ENCODE measurements at places on chromosomes 16 and 17.

GRCh38 chr16:50267151-50267631, 840 bp downstream of the ADCY7 start:
- DNase-seq: no peak

GRCh38 chr17:74116087-74116717, 87.3 kb upstream of the RPL38 start:
- DNase-seq: no peak

GRCh38 chr17:61393904-61394629, 5.6 kb upstream of the TBX2 start:
- DNase-seq: no peak

DNA sequence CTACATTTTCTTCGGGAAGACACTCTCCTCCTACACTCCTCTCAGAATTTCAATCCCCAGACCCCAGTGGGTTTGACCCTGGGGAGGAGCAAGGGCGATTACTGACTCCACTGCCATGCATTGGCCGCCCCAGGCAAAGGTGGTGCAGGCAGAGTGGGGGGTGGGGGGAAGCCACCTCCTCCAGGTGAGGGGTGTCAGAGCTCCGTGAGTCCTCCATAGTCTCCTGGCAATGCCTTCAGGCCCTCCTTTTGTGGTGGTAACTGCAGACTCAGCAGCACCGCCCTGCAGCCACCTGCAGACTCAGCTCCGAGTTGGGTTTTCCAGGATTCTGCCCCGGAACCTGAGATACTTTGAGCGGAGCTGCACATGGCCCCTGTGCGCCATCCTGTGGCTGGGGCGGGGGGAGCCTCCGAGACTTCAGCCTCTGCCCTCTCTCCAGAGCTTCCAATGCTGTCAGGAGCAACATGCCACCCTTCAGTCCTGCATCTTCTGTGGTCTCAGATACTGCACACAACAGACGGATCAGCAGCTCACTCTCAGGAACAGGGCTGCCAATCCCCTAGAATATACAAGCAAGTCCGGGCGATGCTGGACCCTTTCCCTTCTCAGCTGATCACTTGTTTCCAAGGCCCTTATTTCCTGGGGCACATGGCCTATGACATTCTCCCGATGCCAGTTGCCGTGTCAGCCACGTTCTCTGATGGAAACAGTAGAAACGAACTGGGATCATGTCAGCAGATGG, 2.4 kb upstream of the SLC47A2 start:
- no peak for DNase-seq

DNA sequence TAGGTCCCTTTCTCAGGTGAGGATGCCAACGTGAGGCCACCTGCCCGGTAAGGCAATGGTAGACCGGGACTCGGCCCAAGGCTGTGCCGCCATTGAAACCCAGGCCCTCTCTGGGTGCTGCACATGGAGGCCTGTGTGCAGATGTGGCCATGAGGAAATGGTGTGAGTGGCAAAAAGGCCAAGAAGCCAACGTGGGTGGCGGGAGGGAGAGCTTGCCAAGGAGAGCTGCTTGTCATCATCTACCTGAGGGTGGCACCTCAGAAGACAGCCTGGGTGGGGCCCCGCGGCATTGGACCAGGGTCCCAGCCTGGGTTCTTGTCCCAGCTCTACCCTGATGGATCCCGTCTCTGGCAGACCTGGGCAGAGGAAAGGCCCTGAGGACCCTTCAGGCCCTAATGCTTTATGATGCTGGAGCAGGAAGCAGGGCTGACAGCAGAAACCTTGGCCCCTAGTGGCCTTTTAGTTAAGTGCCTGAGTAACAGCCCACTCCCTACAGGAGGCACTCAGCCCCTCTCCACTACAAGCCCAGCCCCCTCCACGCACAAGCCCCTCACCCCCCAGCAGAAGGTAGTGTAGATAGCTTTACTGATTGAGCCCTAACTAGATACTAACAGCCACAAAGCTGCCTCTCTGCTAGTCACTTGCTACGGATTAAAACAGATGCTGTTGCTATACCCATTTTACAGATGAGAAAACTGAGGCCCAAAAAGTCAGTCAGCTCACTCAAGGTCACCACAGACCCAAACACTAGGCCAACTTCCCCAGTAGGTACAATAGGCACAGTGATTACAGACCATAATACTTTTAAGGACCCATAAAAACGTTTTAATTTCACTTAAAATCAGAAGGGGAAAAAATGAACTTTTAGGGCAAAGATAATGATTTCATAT, 26.2 kb upstream of the KIFC3 start:
- no peak for DNase-seq

DNA sequence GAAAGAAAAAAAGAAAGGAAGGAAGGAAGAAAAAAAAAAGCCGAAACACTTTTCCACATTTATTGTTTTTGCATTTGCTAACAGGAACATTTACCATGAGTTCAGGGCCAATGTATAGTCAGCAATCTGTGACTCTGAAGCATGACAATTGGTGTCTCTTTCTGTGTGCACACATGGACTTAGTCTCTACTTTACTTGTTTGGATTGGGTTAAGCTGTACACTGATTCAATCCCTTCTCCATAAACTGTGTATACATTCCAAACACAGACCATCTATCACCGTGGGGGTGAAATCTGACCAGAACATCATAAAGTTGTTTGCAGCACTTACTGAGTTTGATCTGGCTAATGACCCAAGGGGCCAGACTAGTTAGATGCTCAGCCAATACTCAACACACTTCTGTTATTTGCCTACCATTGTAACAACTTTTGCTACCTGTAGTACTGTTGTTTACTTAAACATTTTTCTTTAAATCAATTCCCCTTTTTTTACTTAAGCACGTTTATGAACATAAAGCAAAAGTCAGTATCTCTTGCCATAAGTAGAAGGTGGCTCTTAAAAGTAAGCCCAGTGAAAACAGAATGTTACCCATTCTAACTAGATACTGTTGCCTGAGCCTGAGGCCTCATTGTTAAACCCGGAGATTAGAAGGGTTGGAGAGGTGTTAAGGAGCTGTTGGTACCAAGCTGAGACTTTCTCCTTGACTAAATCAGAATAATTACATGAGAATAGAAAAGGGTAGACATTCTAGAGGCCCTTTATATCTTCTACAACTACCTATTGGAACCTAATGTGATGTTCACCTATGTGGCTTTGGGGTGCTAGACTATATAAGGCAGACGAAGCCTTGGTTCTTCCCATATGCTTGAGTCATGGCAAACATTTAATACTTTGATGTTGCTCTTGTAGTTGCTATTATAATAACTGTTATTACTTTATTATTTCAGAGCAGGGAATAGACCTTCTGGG, 41.8 kb downstream of the SCNN1B start:
- DNase-seq: no peak

GRCh38 chr16:51881731-51882130, 665.2 kb downstream of the TOX3 start:
- no peak for DNase-seq

DNA sequence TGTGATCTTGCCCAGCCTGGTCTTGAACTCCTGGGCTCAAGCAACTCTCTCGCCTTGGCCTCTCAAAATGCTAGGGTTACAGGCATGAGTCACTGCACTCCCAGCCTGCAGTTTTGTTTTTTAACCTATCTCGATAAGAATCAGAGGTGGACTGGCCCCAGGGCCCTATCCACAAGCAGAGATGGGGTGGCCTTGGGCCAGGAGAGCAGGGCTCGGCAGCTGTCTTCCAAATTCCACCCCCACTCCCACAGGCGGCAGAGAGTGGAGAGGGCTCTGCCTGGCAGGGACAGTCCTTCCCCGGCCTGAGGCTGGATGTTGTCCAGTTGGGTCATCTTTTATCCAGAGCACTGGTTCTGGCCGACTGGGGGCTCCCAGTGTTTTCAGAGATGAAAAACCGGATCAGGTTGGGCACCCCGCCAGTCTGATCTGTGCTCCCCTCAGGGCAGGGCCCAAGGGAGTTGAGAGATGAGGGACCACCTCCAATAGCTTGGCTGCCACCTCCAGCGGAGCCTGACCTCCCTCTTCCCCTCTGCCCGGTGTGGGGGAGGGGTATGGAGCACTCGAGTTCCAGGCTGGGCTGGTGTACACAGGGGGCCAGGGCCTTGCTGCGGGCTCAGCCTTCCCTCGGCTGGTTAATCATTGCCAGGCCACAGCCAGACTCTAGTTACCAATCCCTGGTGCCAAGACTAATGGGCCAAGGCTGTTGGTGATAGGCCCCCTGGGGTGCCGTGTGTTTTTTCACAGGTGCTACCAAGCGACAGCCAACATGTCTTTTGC, 30.3 kb upstream of the MYO15B start:
- no peak for DNase-seq

DNA sequence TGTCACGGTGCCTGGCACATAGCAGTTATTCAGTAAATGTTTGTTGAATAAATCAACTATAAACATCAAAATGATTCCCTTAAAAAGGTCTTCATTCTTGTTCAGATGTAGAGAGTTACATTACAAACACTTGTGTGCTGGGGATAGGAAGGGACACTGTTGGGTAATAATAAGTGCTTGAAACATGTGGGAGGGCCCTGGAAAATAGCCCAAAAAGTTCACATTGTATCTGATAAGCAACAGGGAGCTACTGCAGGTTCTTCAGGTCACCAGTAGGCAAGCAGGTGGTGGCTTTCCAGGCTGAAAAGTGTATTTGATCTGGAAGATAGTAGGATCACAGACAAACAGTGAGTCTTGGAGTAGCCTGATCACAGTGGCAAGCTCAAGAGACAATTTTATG, 19.0 kb upstream of the ZNF652 start:
- DNase-seq: no peak

DNA sequence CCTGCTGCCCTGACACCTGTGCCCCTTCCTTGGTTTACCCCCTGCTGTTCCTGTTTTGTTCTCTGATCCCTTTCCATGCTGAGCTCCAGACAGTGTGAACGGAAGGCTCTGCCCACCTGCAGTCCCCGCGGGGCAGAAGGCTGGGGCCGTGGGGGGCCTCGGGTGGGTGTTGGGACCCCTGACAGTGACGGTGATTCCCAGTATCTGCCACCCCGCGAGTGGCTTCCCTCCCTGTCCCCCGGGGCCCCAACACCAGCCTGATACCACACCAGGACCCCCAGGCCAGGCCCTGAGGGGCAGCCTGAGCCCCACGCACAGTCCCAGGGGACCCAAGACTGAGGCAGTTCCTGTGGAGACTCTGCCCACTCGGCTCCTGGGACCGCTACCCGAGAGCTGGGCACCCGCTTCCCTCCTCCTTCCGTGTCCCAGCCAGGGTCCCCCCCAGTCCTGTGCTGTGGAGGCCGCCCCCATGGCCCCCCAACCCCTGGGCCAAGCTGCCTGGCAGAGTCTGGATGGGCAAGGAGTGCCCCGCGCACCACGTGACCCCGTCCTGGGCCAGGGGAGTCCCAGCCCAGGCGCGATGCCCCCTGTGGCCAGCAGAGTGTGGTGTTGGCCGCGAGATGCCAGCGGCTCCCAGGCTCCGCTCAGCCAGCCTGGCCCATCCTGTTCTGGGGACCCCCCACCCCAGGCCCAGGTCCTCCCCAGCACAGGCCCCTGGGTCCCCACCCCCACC, 10.0 kb upstream of the C1QTNF8 start:
- DNase-seq: no peak

- no peak for DNase-seq
Observed at GRCh38 chr17:1367351-1367745, 32.7 kb downstream of the YWHAE start.

GRCh38 chr17:51770027-51770759, 388.3 kb downstream of the CA10 start:
- no peak for DNase-seq

DNA sequence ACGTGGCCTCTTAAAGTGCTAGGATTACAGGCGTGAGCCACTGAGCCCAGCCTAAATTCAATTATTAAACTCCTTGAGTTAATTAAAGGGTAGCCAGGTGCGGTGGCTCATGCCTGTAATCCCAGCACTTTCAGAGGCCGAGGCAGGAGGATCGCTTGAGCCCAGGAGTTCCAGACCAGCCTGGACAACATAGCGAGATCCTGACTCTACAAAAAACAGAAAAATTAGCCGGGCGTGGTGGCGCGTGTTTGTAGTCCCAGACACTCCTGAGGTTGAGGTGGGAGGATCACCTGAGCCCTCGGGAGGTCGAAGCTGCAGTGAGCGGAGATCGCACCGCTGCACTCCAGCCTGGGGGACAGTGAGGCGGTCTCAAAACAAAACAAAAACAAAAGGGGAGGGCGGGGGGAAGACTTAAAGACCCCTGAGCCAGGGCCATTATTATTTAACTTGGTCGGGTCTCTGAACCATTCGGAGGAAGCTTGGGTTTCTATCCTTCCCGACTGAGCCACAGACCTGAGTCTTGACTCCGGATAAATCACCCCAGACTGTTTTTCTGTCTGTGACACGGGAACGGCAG, 19.5 kb downstream of the BCL7C start:
- DNase-seq: no peak

DNA sequence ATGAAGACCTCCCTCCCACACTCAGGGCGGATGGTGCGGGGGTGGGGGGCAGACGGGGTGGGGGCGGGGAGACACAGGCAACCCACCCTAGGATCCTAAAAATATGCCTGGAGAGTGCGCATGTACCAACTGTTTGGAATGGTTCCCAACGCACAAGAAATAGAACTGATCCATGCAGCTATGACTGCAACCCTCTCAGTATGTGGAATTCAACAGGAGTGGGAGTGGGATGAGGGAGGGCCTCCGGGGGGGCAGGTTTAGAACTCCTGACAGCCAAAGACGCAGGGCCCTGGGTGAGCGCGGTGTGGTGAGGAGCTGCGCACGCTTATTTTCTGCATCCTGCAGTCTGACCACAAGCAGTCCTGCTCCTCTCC, 1.1 kb upstream of the P2RX5 start:
- no peak for DNase-seq

All from cortex of kidney (tissue), 1 donor.